Stimulated activated effector memory CD8-positive, alpha-beta T cell treated with anti-CD3 and anti-CD28 coated beads, Interleukin-12 subunit alpha, Interleukin-12 subunit beta, amount 100 ng/mL, for 72 hours (primary cell): ENCODE measurements at places on chromosomes 3 and 15.

DNA sequence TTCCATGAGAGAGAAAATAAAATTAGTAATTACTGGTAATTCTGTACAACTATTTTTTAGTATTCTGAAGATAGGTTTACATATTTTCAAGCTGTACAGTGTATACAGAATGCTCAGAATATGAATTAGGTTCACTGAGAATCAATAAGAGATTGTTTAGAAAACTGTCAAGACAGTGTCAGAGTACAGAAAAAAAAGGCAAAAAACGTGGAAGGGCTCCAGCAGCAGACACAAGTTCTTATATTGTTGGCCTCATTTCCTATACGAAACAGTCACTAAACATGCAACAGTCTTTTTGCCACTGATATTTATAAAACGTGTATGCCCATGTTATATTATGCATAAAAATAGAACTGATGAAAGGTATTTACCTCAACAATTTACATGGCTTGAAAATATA lies 103.9 kb downstream of the ISL2 start:
- no peak for DNase-seq

DNA sequence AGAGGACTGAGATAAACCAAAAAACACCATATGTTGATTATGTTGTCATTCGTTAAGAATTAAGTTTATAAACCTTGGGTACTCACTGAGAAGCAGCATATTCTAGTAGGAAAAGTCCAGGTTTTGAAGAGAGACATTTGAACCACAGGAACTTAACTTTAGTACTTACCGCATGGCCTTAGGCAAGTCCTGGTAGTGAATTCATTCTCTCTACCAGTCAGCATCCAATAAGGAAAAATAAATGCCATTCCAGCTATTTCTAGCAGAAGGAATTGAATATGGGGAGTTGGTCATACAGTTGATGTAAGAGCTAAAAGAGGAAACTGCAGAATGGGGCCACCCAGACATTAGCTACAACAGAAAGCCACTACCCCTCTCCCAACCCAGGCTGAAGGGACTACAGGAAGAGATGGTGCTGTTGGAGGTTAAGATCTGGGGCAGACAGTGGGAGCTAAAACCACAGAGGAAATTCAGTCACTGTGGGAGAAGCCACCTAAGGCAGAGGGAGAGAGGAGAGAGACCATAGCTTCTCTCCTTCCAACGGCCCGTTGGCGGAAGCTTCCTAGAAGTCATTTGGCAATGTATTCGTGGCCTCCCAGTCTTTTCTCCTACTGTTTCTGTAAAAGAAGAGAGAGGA lies 133.8 kb upstream of the RARB start:
- no peak for DNase-seq

GRCh38 chr3:50154840-50155490 lies at the start of gene SEMA3F:
Gene SEMA3F, plus strand, starts transcription at chr3:50155324. Its CDS starts 4,299 bp downstream, at chr3:50159623.
- peak; percentile 73 for DNase-seq

DNA sequence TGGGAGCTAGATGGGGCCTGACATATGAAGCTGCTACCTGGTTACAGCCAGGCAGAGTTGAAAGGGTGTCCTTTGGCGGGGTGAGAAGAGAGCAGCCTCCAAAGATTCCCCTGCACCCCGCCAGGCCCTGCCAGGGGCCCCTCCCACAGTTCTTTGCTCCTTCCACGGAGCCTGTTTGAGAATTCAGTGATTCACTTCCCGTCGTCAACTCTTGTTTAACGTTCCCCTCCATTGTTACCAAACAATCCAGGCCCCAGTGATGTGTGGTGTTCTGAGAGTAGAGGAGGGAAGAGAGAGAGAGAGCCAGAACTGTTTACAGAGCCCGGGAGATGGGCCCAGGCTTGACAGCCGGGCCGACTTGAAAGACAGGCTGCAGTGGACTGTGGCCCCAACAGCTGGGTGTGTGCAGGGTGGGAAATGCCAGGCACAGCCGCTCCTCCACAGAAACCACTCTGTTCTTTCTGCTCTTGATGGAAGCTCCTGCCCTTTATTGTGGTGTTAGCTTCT lies 81.5 kb downstream of the SMAD3 start:
- DNase-seq: no peak

- DNase-seq: no peak
Measured at GRCh38 chr3:26091096-26091495, 301.2 kb downstream of the OXSM start.

DNA sequence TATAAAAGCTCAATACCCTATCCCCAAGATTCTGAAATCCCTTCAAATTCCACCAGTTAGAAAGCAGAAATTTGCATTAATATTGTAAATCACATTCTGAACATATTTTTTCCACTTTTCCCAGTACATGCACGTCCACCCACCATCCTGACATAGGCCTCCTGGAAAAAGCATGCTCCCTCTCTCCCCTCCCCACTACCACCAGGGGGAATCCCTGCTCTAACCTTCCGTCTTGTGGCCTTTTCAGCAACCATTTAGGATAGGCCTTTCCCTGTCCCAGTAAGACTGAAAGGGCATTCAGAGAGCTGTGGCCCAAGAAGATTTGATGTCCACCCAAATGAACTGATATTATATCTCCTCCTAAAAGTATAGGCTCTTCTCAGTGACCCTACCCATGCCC lies 182.1 kb downstream of the ARRDC4 start:
- no peak for DNase-seq
